Kidney epithelial cell (primary cell): ENCODE measurements at places on chromosomes 2 and 18.

DNA sequence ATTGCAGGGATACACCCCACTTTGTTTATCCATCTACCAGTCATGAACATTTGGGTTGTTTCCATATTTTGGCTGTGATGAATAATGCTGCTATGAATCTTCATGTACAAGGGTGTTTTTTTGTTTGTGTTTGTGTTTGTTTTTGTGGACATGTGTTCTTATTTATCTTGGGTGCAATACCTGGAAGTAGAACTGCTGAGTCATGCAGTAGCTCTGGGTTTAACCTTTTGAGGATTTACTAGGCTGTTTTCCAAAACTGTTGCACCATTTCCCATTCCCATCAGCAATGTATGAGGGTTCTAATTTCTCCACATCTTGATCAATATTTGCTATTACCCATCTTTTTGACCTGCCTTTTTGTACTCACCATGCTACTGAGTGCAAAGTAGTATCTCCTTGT lies 140.0 kb upstream of the CYP1B1 start:
- no peak for DNase-seq

- no peak for DNase-seq
These were observed 6.4 kb downstream of the BAZ2B start for GRCh38 chr2:159609811-159610549.

- no peak for DNase-seq
These were observed 36.1 kb downstream of the COA5 start for GRCh38 chr2:98572211-98572610.

- DNase-seq = no peak
These were observed 22.6 kb upstream of the SULT1C3 start for GRCh38 chr2:108217211-108217610.

DNA sequence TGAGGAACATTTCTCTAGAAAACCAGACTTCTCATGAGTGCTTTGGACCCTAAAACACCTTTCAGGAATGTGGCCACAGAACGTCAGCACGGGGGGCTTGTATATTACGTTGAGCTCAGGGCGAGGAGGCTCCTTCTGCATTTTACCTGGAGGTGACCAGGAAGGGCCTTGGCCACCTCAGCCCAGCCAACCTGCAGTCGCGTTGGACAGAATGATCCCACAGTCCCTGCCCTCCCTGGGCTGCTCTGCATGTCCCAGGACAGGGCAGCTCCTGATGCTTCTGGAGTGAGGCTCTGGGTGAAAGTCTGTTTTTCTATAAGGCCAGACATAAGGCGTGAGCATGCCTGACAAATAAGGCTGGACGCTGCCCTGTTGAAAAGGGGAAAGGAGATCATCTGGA lies 121.9 kb downstream of the NDUFA10 start:
- no peak for DNase-seq

DNA sequence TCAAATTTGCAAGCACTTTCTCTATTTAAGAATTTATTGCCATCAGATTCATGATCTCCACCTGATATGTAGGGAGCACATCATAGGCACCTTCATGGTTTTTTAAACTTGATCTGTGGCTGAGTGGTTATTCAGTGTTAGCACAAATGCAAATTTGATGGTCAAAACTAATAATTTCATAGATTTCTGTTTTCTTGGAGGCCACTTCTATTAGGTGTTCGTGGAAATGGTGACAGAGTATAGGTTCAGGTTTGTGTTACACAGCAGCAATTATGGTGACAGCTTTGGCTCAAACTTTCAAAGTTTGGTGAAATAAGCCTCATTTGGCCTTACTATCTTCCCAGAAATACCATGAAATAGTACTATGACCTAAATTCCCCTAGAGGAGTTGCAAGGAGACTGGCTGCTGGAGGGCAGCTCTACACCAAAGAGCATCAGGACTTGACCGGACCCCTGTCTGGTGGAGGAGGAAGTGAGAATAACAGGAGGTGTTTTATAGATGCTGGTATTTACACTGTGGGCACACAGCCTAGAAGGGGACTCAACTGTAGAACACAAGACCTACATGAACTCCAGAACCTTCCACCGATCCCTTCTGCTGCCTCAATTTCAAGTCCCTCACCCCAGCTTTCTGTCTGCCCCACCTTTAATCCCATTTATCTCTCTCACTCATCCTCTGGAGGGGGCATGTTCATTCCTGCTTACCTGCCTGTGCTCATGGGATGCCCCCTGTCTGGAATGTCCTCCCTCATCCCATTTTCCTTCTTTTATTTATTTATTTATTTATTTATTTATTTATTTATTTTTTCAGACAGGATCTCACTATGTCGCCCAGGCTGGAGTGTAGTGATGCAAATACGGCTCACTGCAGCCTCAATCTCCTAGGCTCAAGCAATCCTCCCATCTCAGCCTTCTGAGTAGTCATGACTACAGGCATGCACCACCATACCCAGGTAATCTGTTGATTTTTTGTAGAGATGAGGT lies 132.9 kb upstream of the SIX2 start:
- DNase-seq = no peak

GRCh38 chr2:225894236-225894980 lies 494.9 kb downstream of the NYAP2 start:
- DNase-seq = peak; percentile 51
